ENCODE measurements at places on chromosomes 7 and 10.

GRCh38 chr7:47827351-47827756, 120.9 kb downstream of the PKD1L1 start:
- no peak for DNase-seq

GRCh38 chr10:1141701-1142100, 85.5 kb downstream of the WDR37 start:
- no peak for DNase-seq

DNA sequence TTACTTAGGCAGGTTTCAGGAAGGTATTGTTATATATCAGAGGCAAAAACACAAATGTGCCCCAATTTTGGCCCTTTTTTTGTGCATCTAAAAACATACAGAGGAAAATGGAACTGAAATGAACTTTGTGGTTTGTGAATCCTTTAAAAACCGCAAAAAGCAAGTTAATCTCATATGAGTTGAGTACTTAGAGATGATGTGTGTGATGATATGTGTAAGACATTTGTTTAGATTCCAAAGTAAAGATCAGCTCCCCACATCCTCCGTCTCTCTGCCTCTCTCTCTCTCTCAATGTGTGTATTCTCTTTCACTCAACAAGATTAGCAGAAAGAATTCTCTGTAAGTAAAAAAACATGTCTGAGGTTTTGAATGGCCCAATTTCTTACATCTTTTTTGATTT, 201.9 kb downstream of the MALRD1 start:
- DNase-seq = peak; percentile 38

DNA sequence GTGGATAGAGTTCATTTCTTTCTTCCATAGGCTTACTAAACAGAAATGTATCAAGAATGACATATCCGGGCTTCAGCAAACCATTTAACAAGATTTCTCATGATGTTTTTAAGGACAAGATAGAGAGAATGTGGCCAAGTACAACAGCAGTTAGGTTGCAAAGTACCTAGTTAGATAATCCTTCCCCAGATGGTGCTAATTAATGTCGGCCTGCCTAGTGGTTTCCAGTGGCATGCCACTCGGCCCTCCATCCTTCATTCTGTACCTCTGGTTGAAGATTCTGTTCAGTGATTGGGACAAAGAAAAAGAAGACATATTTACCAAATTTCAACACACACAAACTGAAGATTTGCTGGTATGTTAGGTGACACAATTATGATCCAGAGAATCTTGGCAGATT, 212.1 kb downstream of the MACC1 start:
- DNase-seq = no peak

DNA sequence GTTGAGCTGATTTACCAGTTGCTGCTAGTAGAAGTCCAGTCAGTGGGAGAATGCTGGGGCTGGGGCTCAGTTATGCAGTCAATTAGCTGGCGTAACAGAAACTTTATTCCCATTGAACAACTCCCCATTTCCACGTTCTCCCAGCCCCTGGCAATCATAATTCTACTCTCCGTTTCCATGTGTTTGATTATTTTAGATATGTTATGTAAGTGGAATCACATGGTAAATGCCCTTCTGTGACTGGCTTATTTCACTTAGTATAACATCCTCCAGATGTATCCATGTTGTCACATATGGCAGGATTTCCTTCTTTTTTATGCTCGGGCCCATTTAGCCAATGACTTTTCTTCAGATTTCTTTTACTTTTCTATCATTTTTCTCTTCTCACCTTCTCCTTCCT, 61.1 kb upstream of the EXOC4 start:
- DNase-seq = no peak

DNA sequence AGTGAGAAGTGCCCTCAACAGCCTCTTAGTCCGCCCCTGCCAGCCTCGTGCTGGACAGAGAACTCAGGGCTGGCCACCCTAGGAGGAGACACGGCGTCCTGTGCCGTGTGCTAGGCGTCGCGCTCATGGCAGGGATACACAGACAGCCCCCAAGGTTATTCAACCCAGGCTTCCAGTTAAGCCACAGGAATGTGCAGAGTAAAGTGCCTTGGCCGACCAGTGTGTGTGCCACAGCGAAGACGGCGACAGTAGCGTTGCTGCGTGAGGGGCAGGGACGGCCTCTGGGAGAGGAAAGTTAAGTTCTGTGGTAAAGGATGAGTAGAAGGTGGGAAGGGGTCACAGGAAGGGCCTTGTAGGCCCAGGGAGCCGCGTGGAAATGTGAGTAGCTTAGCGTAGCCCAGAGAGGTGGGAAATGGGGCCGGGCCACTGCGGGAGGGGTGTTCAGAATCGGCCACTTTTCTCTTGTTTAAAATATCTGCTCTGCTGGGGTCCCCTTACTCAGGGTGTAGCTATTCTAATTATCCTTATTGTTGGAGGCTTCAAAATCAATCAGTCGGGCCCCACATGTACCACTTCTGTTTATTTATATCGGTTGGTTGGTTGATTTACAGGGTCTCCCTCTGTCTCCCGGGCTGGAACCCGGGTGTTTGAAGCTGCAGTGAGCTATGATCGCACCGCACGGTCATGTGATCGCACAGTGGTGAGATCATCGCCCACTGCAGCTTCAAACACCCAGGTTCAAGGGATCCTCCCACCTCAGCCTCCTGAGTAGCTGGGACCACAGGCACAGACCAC, 24.5 kb downstream of the TMEM120A start:
- no peak for DNase-seq

GRCh38 chr10:2790396-2791188, 276.8 kb upstream of the PFKP start:
- no peak for DNase-seq

DNA sequence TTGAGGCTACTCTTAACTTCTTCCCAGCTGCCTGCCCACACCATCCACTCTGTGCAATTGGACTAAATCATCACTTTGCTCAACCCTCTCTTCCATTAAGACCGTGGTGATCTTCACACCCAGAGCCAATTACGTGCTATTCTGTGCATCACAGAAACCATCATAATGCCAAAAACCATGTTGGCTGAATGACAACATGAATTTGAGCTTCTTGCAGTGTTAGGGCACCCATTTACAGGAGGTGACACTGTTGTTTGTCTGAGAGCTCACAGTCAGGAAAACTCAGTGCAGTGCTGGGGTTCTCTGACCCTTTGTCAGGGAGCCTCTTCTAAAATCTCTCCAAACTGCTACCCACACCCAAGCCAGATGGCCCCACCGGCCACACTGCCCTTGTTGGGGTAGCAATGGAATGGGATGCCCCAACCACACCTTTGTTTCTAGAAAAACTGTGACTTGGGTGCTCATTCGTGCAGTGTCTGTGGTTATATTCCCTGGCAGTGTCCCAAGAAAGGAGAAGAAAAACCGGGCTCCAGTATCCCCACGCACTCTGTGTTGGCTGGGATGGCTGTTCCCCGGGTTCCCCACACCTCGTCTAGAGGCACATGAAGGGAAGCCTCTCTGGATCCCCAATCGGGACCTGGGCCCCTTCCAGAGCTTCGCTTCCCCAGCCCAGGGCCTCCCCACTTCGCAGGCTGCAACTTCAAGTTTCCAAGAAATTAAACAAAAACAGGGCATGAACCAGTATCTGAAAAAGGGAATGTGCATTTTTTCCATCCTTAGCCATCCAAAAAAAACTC, 2.0 kb upstream of the TNS3 start:
- no peak for DNase-seq

- no peak for DNase-seq
Observed at GRCh38 chr7:574661-575395, 55.2 kb upstream of the PDGFA start.

DNA sequence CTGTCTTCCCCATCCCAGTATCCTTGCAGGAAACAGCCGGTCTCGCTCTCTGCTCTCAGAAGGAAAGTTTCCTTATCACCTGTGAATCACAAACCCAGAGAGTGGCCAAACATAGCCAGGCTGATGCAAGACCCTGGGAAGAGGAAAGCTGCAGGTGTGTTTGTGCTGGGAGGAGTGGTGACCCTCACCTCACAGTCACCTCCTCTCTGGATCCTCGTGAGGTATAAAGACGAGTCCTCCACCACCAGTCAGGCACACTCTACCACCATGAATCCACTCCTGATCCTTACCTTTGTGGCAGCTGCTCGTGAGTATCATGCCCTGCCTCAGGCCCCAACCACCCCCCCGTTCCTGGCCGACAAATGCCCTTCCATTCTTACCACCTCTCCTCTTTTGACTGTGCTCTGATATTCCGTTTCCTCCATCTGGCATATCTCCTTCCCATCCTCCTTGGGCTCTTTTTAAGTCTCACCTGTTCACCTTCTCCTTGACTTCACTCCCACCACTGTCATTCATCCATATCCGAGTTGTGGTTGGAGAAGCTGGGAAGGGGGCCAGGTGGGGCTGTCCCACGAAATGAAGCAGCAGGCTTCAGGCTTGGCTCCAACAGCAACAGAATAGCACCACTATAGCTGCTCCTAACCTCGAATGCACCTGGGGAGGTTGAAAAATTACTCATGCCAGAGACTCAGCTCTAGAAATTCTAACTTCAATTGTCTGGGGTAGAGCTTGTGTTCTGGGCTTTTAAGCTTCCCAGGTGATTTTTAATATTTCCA, at the start of gene PRSS1:
TSS of gene PRSS1 (plus strand) at position 255 of the 776 bp plus-strand sequence. CDS start at position 268, 13 bp downstream.
- no peak for DNase-seq

GRCh38 chr10:93420091-93420490, 62.0 kb downstream of the MYOF start:
- no peak for DNase-seq

DNA sequence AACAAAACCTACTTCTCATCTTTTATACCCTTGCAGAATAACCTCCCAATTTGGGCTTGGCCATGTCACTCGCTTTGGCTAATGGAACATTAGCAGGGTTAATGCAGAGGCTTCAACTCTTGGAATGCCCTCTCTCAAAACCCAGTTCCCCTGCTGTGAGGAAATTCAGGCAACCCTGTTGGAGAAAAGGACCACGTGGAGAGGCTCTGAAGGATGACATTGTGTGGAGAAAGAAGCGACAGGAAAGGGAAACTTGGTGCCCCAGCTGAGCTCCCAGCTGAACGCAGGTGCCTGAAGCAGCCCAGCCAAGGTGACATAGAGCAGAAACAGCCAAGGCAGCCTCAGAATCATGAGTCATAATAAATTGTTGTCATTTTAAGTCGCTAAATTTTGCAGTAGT, 214.2 kb upstream of the GHITM start:
- DNase-seq = no peak

DNA sequence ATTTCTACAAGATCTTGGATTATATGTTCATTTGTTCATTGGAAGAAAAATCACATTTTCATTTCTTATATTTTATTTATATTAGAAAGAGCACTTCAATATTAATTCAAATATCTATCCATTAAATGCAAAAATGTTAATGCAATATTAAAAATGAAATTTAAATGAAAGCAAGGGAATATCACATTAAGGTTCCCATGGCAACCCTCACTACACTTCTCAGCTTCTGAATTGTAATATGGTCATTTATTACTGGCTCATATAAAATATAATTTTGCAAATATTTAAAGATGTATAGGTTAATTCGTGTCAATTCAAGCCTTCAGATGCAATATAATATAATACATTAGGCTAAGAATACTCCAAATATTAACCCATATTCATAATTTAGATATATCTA, 38.8 kb downstream of the XRCC2 start:
- DNase-seq = no peak

GRCh38 chr10:123289432-123289831, 135.2 kb downstream of the BUB3 start:
- no peak for DNase-seq

DNA sequence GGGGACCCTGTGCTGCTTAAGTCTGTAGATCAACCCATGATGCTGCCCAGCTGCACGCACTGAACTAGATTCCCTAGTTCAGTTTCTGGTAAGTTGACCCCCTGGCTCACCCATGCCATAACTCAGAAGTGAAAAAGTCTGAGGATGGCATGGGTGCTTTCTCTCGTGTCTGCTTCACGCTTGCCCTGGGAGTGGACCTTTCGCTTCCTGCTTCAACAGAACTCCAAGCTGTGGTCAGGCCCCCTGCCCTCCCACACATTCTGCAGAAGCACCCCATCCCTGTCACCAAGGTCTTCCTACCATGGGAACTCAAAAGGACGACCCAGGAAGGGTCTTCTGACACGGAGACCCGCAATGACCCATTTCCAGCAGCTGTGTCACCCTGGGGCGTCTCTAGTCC, 39.9 kb downstream of the LRRC18 start:
- DNase-seq = no peak

- no peak for DNase-seq
Observed at GRCh38 chr10:67663449-67664087, 32.4 kb downstream of the CTNNA3 start.

DNA sequence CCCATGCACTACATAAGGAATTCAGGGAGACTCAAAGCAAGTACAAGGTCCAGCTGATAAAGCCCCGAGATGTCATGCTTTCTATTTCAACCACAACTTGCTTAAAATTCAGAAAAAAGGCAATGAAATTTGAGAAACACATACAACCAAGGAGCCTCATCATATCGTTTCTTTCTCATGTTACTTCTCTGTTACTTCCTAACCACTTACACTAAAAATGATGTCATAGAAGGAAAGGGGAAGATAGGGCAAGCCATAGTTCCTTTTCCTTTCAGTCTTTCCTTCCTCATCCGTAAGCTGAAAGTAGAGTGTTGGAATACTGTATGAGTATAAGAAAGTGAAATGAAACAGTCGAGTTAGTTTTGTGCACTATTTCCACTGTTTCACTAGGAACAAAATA, 27.9 kb upstream of the CDK14 start:
- no peak for DNase-seq

- DNase-seq = no peak
Observed at GRCh38 chr10:71368643-71369042, 28.1 kb upstream of the CDH23 start.

GRCh38 chr7:127781081-127781480, 129.1 kb downstream of the SND1 start:
- no peak for DNase-seq

DNA sequence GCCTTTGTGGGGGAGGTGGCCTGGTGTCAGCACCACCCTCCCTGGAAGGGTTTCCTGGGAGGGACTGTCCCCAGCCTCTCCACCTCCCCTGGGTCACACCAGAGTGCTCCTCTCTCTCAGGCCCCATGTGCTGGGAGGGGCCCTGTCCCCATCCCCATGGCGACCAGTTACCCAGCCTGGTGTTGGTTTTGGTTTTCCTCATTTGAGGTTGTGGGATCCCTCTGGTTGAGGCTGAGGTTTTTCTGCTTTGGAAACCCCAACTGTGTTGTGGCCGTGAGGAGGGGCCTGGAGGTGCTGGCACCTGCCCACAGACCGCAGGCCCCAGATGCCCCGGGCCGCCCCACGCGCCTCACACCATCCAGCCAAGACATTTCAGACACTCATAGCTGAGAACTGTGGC, 106.3 kb downstream of the GRK5 start:
- DNase-seq = peak; percentile 61

- peak; percentile 93 for DNase-seq
Observed at GRCh38 chr7:66050990-66051448, 24.6 kb upstream of the ASL start.

GRCh38 chr7:114989531-114989930, 67.6 kb downstream of the MDFIC start:
- no peak for DNase-seq

DNA sequence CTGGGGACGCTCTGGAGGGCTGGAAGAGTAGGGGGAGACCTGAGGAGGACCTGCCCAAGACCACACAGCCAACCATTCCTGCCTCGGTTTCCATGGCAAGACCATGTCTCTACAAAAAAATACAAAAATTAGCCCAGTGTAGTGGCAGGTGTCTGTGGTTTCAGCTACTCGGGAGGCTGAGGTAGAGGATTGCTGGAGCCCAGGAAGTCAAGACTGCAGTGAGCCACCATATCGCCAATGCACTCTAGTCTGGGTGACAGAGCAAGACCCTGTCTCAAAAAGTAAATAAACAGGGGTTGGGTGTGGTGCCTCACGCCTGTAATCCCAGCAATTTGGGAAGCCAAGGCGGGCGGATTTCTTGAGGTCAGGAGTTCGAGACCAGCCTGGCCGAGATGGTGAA, 48.7 kb downstream of the CLIP2 start:
- no peak for DNase-seq

- DNase-seq = peak; percentile 57
Observed at GRCh38 chr10:29865700-29866355, 193.6 kb downstream of the JCAD start.
